Mesenteric fat pad (tissue), 1 donor: ENCODE measurements at places on chromosomes 3 and 15.
A peak's percentile ranks its signal among the peaks of the same experiment; 100 is the strongest.

- DNase-seq = no peak
Measured at GRCh38 chr3:2516762-2517441, 418.2 kb downstream of the CNTN4 start.

GRCh38 chr3:32297366-32297765 lies 58.9 kb downstream of the CMTM8 start:
- no peak for DNase-seq

DNA sequence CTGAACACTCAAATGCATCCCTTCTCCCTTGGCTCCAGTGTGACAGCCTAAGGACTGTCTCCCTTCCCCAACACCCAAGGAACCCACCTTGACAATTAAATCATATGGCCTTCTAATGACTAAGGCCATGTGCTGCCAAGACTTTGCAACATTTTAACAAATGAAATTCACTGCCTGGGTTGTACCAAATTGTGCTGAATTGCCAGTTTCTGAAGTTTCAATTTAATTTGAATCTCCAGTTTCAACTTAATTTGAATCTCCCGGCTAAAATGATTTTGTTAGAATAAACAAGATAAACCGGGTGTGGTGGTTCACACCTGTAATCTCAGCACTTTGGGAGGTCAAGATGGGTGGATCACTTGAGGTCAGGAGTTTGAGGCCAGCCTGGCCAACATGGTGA lies 72.4 kb upstream of the RAP2B start:
- no peak for DNase-seq

DNA sequence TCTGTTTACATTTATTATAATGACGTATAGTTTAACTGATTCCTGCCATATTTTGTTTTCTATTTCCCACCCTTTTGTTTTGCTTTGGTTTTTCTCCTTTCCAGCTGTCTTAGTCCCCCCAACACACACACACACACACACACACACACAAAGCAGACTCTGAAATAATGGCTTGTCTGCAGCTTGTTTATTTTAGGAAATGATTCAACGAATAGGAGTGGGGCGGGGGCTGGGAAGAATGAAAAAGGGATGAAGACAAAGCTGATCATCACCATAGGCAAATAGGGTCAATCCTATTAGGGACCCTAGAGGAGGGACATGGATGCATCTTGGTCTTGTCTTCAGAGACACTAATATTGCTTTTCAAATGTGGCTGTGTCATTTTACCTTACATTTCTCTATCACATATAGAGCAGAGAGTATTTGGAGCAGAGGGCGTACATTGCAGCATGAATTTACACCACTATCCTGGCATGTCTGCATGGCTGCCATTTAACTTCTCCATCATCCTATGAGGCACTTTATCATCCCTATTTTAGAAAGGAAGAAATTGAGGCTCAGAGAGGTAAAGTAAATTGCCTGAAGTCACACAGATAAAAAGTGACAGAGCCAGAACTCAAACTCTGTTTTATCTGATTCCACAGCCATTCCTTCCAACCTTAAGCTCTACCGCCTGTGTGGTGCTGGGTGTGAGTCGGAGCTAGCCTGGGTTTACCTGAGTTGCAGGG lies 147.2 kb upstream of the TPM1 start:
- no peak for DNase-seq

GRCh38 chr3:57749542-57749941 lies 6.6 kb upstream of the SLMAP start:
- no peak for DNase-seq

DNA sequence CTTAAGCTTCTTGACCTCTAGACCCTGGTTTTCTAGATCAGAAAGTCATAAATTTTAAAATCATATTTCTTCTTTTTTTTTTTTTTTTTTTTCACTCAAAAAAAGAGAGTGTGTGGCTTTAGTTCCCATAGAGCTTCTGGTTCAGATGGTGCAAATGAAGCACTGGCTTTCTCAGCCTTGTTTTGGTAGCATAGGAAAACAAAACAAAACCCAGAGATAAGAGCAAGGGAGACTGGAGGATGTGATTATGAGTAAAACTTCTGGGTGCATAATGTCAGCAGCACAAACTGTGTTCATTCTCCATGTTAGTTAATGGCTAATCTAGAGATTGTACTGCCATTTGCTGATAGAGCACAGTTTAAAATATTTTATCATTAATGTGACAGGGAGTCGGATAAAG lies 55.4 kb downstream of the RARB start:
- DNase-seq = no peak

GRCh38 chr3:87771337-87772192 lies 287.2 kb downstream of the CGGBP1 start:
- DNase-seq = peak; percentile 65
